ENCODE measurements at places on chromosomes 12 and 14. TPM values are rescaled to one million over a fixed set of nuclear protein-coding genes. Genes with fewer than 3 reads are reported as not detected.

DNA sequence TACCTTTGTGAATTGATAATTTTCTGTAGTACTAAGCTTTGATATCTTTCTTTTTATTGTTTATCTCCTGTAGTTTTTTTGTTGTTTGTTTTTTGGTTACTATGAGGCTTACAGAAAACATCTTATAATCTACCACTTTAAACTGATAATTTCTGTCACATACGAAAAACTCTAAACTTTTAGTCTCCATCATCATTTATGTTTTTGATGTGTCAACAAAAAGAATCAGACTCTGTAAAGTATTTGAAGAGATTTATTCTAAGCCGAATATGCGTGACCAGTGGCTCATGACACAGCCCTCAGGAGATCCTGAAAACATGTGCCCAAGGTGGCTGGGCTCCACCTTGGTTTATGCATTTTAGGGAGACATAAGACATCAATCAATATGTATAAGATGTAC, 167.1 kb upstream of the ARHGAP5 start:
- no peak for DNase-seq

DNA sequence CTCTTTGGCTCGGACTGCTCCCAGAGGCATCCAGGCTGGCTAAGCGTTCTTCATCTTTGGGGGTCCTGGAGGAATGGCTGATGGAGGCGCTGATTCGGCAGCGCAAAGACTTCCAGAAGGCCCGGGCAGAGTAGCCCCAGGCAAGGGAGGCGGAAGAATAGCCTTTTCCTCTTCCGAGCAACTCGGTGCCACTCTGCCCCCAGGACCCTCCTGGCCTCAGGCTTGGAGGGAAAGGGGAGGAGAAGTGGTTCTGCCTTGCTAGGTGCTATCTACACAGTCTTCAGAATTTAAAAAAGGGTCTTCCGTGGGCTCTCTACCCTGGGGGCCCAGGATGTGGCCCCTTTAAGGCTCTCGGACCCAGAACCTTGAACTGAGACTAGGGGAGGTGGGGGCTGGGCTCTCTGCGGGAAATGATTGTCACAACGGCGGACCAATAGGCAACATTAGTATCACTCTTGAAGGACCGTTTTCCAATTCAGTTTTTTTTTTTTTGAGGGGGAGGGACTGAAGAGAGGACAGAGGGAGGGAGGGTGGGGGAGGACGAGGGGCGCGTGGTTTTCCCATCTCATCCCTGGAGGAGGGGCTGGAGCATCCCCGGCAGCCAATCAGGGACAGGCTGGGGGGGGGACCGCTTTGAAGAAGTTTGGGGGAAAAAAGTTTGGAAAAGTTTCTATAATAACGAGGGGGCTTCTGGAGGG, at the start of gene NFATC4:
NFATC4 (plus strand) TSS at position 671 of the 698 bp plus-strand sequence. CDS start 157 bp downstream, outside the sequence.
- no peak for DNase-seq

DNA sequence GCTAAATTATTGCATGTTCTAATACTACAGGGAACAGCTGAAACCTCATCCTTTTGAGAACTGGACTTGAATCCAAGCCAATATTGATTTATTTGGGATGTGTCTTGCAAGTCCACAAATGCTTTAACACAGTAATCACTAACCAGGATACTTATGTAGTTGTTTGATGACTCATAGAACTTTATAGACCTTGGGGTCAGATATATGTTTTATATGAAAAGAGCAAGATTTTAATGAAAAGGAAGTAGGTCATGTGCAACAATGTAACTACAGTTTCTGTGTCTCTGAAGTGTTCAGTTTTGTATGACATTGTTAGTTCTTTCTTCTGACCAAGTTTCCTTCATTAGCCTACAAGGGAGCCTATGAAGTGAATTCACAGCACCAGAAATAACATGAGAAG, 352.0 kb downstream of the ZFP36L1 start:
- no peak for DNase-seq

DNA sequence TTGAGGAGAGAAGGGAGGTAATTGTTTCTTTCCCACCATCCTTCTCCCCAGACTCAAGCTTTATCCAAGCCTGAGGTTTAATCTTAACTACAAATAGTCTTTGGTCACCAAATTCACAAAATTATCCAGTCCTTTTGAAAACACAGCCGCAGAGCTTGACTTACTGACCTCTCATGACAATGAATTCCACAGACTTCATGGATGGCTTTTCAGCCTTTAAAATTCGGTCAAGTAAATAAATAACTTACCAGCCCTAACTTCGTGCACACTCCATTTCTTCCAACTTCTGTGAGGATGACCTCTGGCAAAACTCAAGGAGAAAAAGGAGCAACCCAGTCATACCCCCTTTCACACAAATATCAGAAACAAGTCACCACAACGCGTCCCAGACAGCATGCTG, 137.0 kb upstream of the CDKN3 start:
- DNase-seq, result no peak

- DNase-seq, result no peak
Measured at GRCh38 chr12:55067701-55068100, 47.9 kb downstream of the NEUROD4 start.

TMEM117 gene
- total RNA-seq, result 0.31 TPM

SCNN1A gene
- total RNA-seq, result 0.22 TPM
